T-helper 2 cell (primary cell): ENCODE measurements at places on chromosomes 3 and 15.

DNA sequence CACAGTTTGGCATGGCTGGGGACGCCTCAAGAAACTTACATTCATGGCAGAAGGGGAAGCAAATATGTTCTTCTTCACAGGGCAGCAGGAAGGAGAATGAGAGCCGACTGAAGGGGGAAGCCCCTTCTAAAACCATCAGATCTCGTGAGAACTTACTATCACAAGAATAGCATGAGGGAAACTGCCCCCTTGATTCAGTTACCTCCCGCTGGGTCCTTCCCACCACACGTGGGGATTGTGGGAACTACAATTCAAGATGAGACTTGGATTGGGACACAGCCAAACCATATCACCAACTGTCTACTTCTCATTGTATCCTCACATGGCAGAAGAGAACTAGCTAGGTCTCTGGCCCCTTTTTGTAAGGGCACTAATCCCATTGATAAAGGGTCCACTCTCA lies 30.5 kb downstream of the CCDC32 start:
- no peak for DNase-seq

DNA sequence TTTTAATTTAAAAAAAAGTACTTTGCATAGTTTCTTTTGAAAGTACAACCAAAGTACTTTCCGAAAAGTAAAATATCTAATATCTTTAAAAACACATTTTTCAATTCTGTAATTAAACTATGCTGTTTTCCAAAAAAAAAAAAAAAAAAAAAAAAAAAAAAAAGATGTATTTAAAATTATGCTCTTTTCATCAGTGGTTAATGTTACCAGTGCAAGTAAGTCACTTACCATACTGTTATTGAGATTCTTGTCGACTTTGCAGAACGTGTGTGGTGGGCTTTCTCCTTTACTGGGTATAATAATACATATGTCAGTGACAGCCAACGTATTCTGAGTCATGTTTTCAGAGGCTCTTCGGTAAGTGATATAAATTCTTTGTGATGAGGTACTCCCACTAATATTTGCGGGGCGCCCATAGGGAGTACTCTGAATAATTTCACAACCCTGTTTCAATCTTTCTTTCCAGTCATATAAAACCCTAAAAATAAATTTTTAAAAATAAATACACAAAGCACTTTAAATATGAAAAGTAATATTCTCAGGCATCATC lies 39.9 kb downstream of the DENND4A start:
- DNase-seq, result no peak

DNA sequence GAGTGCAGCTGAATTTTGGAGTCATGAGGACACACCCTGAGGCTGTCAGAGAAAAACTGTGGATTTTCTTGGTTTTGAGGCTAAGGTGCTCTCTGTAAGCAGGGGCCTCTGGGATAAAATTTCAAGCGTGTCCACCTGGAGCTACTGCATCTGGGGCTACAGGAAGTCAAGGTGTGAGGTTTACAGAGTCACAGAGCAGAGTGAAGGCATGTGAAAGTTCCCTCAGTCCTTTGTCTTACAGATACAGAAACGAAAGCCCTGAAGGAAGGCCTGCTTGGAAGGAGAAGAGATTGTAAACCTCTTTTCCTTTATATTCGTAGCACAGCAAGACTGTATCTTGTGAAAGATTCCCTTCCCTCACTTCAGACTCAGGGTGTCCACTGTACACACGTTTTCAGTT lies 138.6 kb downstream of the OPA1 start:
- DNase-seq, result no peak

DNA sequence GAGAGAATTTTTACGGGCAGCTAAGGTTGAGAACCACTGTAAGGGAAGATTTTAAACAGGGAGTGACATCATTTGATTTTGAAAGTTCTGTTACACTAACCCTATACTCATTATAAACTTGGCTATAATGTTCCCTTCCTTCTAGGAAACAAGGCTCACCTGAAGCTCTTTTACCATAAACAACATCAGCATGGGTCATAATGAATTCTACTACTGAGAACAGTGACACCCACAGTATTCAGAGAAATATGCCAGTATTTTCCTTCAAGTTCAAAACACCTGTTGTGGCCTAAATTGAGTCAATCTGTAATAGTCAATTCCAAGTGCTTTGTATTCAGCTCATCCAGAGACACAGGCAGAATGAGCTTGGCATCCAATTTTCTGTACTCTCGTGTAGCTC lies 175.3 kb upstream of the STT3B start:
- no peak for DNase-seq

DNA sequence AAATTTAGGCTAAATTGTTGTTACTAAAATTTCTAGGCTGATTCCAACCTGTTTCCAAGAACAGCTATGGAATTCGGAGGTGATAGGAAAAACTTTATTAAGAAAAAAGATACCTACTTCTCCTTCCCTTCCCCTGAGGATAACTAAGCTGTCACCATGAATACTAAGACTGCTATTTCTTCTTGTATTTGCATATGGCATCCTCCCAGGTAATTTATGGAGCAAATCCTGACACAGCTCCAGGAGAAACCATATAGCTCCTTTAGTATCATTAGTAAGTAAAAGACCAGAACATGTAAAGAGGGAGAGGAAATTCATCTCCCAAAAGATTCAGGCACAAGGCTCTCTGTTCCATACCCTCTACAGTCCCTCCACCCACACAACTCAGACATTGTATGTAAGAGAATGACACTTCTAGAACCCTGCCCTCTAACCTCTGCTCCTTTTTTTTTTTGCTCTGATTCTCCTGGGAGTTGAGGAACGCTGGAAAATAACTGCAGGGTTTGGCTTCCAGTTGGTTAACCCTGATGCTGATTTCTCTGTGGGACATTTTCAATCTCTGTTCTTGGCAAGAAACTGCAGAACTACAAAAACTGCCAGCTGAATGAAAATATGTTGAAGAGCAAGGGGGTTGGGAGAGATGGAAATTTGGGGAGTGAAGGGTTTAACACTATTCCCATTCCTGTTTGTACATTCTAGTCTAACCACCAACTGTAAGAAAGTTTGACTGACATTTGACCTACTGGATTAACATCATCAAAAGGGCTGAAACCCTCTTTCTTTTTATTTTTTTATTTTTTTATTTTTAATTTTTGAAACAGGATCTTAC lies 14.2 kb upstream of the MAGI1 start:
- DNase-seq, result no peak

DNA sequence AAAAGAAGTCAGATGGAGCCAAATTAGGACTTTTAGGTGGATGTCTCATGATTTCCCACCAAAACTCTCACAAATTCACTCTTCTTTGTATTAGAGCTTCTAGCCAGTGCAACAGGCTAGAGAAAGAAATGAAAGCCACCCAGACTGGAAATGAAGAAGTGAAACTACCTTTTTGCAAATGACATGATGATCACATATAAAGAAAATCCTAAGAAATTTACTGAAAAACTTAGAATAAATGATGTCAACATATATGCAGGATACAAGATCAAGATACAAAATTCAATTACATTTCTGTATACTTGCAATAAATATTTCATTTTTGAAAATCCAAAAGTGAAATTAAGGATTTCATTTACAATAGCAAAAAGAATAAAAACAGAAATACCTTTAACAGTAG lies 110.8 kb downstream of the LRIG1 start:
- DNase-seq, result no peak

- no peak for DNase-seq
Measured at GRCh38 chr3:155080692-155081091, 573 bp downstream of the MME start.

DNA sequence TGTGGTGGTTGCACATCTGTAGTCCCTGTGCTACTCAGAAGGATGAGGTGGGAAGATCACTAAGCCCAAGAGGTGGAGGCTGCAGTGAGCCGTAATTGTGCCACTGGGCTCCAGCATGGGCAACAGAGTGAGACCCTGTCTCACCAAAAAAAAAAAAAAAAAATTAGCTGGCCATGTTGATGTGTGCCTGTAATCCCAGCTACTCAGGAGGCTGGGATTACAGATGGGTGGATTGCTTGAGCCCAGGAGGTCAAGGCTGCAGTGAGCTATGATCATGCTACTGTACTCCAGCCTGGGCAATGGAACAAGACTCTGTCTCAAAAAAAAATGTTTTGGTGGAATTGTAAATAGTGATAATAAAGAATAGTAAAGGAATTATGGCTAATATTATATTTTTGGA lies 9.9 kb downstream of the ATRIP start:
- no peak for DNase-seq

DNA sequence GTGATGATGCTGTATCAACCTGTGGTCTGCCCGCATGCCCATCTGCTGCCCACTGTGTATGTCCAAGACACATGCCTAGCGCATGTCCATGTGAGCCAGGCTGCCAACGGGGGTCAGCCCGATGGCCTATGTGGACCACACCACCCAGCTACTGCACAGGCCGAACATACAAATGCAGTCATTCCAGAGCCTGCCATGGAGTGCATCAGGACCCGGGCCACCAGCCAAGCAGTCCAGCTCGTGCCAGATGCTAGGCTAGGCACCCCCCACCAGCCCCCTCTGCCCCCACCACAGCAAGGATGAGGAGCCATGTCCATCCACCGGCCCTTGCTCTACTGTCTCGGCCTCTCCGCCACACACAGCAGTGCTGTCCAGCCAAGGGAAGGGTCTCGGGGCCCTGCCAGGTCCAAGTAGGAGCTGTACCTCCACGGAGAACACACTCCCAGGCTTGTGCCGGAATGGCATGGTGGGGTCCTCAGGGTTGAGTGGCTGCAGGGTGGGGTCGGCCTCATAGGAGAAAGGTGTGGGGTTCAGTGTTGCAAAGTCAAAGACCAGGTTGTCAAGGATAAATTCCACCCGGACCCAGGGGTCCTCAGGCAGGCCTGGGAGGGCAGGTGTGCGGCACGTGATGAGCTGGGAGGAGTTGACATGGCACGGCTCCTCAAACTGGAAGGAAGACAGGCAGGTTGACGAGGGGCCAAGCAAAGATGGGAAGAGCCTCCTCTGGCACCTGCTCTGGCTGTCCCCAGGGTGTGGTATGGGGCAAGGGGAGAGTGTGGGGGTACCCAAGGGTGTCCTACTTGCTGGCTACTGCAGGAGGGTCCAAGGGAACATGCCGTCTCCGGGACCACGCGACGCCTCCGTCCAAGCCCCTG lies 15.3 kb downstream of the PLXNB1 start:
- no peak for DNase-seq
